ENCODE measurements at places on chromosomes 7 and 10. TPM values are rescaled to one million over a fixed set of nuclear protein-coding genes. Genes with fewer than 3 reads are reported as not detected.

The CRTAC1 gene
- not detected for total RNA-seq

The ZNF37A gene
- 16.1 TPM for total RNA-seq

The TAS2R3 gene
- total RNA-seq = 1.3 TPM

The PRLHR gene
- total RNA-seq = not detected

The SSC4D gene
- total RNA-seq = 0.47 TPM

The ZNHIT1 gene
- 45.3 TPM for total RNA-seq
